Tibial nerve (tissue), 4 donors: ENCODE measurements at places on chromosomes 2 and 18. TPM values are rescaled to one million over a fixed set of nuclear protein-coding genes. Genes with fewer than 3 reads are reported as not detected.

ANKRD62 gene
- total RNA-seq, result not detected

BARD1 gene
- 16.0 TPM for total RNA-seq

RSAD2 gene
- 0.30 TPM for total RNA-seq

CDC42EP3 gene
- 31.8 TPM for total RNA-seq

AGXT gene
- 0.30 TPM for total RNA-seq

CD207 gene
- total RNA-seq, result not detected

CPO gene
- total RNA-seq, result 0.63 TPM

ALLC gene
- 13.0 TPM for total RNA-seq

DNA sequence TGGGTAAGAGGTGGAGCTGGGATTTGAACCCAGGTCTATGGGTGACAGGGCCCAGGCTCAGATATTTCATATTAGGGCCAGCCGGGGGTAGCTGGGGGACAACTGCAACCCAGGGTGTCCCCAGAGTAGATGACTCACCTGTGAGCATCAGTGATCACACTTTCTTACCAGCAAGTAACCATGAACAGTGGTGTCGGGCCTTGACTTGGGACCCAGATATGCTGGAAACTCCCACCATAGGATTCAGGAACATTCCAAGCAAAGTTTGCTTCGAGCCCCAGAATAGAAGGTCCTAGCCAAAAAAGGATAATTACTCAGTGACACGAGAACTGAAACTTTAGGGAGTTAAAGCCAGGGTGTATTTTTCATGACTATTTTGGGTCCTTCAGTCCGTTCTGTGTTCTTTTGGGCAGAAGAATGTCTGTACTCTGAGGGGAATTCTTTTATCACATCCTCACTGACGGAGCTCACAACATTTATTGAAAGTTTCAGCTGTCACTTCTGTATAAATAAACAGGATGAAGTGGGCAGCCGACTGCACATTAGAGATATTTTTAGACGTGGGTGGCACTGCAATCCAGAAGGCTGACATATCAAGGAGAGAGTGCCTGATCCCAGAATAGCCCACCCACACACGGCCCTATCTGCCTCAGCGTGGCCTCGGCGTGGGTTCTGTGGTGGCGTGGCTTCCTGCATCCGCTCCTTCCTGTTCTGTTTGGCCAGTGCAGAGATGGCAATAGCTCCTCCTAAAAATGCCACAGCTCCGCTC is 45.6 kb downstream of the RAMP1 start:
- DNase-seq, result no peak

DNA sequence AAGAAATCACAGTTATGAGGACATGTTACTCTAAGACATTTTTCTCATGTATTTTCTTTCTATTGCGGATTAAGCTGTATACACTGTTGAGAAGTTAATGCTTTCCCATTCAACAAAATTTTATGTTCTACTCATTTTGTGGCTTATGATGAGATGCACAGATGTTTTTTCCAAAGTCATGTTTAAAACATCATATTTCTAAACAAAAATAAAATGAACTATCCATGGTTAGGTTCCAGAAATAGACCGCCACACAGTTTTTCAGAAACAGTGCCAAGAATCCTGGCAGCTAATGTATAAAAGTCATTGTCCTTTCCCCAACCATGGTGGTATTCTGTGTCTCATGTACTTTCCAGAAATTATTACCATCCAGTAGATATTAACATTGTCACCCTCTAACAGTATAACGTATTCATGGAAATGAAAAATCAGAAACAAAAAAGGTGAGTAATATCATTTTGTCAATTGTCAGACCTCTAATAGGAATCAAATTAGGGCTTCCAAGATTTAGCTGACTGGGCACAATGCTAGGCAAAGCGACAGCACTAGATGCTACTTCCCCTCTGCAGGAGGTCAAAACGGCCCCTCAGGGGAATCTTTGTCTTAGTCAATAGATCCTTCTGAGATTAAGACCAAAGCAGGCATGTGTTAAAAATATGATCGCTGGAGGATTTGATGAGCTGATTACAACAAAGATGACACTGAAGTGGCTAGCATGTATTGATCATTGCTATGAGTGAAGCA is 54.4 kb upstream of the ZNF397 start:
- DNase-seq, result no peak

DNA sequence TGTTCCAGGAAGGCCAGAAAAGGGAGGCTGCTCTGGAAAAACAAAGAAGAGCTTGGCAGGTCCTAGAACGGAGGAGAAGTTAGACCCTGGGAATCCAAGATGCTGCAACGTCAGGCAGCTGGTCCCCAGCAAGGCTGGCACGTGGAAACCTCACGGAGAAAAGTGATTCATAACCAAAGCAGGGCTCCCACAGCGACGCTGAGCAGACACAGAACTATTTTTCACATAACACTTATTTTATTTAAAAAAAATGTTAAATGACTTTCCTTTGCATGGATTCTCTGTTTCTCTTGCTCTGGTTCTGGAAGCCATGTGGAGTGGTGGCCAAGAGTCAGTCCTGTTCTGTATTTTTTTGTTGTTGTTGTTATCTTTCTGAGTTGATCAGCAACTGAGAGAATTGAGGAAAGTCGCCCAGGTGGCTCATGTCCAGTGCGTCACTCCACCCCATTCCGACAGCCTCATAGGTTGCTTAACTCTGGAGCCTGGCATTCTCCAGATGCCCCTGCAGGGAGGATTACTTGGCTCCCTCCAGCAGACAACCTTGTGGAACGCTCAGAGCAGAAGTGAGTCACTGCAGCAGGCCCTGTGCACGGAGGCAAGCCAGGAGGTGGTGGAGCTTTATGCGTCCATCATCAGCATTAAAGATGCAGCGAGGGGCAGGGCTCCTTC is 229.9 kb upstream of the HDAC4 start:
- DNase-seq, result peak; percentile 18

DNA sequence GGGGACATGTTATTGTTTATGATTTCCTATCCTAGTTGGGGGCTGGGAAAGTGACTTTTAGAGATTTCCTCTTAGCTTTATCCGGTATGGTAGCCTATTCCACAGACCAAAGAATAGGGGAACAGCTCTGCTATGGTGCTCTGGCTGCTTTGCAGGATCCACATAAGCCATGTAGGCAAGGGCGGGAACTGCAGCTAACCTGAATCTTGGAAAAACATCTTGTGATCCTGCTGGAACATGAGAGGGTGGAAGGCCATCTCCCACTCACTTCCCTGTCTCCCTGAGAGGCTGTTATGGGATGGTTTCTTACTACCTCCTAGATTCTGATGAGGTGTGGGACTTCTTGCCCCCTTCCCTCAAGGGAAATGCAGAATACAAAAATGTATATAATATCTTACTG is 2.0 kb upstream of the DARS1 start:
- DNase-seq, result no peak

DNA sequence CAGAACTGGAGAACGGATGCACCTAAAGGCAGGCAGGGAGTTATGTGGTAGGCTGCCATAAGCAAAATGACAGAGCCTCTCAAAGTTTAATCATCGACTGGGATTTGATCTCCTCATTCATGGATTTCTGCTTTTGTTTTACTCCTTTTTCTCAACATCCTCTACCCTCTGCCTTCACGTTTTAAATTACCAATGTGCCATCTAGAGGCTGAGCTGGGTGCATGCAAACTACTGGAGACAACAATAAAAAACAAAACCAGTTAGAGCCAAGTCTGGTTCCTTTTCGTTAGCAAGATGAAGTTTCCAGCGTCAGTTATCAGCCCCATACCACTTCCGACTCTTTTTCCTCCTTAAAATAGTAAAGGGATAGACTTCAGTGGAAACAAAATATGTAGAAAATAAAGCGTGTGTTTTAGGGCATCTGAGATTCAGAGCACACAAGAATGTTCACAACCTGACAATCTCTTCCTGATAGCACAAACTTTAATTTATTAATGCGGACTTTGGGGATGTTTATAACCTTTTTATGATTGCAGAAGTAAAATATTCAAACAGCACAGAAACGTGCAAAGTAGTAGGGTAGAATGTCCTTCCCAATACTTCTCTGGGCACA is 117.0 kb downstream of the LAMA1 start:
- DNase-seq, result no peak

GRCh38 chr18:64882896-64883295 is 734.0 kb upstream of the LINC00305 start:
- no peak for DNase-seq

- no peak for DNase-seq
These were observed 235.8 kb downstream of the TCF4 start for GRCh38 chr18:55351980-55352714.

DNA sequence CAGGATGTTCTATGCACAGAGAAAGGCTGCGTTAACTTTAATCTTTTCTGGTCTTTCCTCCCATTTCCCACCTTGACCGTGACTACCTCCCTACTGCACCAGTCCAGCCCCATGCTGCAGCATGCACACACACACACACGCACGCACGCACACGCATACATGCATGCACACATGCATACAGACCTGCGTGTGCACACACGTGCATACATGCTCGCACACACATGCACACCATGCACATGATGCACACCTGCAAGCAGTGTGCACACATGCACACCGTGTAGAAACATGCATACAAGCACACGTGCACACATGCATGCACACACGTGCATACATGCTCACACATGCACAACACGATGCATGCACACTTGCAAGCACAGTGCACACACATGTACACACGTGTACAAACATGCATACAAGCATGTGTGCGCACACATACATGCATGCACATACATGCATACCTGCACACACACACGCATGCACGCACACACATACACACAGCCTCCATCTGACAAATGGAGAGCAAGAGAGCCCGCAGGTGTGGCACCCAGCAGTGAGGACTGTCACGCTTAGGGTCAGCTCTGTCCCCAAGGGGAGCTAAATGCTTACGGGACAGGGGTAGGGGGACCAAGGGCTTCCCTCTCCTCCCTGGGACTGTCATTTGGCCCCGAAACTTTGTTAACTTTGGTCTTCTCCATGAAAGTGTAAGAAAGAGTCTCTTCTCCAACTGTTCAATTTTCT is 18.2 kb downstream of the SNORC start:
- DNase-seq, result no peak

- DNase-seq, result no peak
These were observed 54.8 kb upstream of the FRZB start for GRCh38 chr2:182921234-182921633.
